RCC 7860 (cell line): ENCODE measurements at places on chromosomes 2 and 18.

DNA sequence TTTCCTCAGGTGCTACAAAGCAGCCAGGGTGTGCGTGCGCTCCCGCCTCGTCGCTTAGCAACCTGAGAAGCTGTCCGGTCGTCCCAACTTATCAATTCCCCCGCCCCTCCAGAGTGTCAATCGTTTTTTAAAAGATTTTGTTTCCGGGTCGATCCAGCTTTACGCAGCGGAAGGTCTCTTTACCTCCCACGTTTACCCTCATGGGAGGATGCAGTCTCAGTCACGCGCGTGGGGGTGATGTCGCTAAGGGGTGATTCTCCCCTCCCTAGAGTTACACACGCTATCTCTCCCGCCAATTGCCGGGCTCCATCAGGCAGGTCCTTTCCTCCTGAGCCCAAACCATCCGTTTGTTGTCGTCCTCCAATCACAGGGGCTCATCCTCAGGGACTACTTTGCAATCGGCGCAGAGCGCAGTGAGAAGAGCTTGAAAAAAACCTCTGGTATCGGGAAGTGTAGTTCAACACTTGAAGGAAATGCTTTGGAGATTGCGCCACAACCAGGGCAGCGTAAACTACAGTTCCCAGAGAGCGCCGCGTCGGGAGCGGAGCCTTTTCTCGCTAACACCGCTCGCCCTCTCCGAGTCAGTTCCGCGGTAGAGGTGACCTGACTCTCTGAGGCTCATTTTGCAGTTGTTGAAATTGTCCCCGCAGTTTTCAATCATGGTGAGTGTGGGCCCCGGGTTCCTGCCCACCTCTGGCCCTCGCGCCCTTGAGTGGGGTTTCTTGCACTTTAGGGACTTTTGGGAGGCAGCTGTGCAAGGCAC is at the start of the genes MDH1 and WDPCP:
Gene MDH1, plus strand, starts transcription at position 579 of the 763 bp plus-strand sequence. Its CDS starts 81 bp downstream, at position 660.
Gene WDPCP, minus strand, starts transcription at position 93 of the 763 bp plus-strand sequence. CDS start 206 bp downstream, outside the sequence.
- DNase-seq = peak; percentile 99

DNA sequence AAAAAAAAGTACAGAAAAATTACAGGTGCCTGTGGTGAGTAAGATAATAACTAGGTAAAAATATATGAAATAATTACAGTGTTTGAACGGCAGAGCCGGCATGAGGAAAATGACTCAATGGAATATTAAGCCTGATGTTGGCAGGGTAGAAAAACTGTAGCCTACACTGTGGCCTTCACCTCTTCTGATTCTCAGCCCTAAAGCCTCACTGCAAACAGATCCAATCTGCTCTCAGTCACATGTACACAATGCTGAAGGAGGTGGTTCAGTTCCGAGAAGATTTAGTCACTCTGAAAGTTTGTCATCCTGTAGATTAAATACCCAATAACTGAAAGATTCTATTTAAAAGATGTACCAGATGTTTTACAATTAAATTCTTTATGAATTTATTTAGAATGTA is 66.9 kb upstream of the MAP3K20 start:
- DNase-seq = no peak

GRCh38 chr2:168601741-168602140 is 145.7 kb downstream of the CERS6 start:
- no peak for DNase-seq

- no peak for DNase-seq
Observed at GRCh38 chr2:43822839-43823238, 15.8 kb downstream of the ABCG5 start.

GRCh38 chr2:85053802-85054201 is 79.4 kb upstream of the TCF7L1 start:
- peak; percentile 81 for DNase-seq
